ENCODE measurements at places on chromosomes 16 and 17.

- DNase-seq: no peak
These were observed 288.6 kb upstream of the ELAC2 start for GRCh38 chr17:13306310-13306962.

GRCh38 chr16:12096157-12096777 lies 119.7 kb downstream of the SNX29 start:
- DNase-seq: no peak

- no peak for DNase-seq
These were observed 83.7 kb downstream of the RTN4RL1 start for GRCh38 chr17:1941272-1942065.

DNA sequence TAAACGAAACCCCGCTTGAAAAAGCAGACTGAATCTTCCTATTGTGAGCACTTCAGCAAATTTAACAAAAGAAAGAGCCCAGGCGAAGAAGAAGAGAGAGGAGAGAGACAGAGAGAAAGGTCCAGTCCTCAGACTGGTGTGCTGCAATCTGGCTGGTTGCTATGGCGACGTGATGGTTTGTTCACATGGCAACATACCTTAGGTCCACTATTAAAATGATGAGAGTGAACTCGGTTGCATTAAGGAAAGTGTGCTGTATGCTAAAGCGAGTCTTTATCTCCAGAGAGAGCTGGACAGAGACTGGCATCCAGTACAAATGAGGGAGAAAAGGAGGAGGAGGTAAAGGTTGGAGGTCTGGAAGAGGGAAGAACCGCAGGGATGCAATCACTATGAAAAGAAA lies 271.8 kb upstream of the ZFHX3 start:
- no peak for DNase-seq

DNA sequence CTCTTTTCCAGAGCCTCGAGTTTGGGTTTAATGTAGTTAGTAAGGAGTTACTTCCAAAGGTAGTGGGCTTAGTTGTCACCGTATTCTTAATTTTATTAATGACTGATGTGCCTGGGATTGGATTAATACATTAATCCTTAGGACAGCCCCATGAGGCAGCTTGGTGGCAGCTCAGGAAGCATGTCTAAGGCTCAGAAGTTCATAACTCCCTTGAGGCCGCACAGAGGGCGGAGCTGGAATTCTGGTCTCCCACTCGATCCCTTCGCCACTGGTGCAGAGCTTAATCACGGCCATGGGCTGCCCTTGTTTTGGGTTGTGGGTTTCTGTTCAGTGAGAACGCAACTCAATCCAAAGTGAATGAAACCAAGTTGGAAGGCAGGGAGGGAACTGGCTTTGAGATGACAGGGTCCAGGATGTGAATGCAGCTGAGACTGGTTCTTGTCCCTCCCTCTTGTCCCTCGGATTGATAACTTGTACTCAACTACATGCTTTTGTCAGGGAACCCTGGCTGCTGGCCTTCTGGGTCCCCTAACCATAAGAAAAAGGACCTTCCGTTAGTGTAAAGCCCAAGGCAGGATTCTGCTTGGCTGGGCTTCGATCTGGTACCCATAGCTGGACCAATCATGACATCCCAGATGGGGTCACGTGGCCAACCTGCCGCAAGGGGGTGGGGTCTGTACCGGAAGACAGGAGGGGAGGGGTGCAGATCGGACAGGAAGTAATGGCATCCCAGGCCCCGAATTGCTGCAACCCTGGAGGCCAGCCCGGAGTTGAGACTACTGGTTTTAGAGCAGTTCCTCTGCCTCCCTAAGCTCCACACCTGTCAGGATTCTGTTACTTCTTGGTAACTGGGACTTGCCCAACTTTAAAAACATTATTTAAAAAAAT lies 45.4 kb downstream of the SNX20 start:
- DNase-seq: no peak

GRCh38 chr17:76000755-76001521 lies at the start of gene CDK3:
TSS of gene CDK3 (plus strand) at chr17:76000855. CDS start at chr17:76001426, 571 bp downstream.
- no peak for DNase-seq

- no peak for DNase-seq
These were observed 92.9 kb downstream of the GPR139 start for GRCh38 chr16:19980632-19981265.

DNA sequence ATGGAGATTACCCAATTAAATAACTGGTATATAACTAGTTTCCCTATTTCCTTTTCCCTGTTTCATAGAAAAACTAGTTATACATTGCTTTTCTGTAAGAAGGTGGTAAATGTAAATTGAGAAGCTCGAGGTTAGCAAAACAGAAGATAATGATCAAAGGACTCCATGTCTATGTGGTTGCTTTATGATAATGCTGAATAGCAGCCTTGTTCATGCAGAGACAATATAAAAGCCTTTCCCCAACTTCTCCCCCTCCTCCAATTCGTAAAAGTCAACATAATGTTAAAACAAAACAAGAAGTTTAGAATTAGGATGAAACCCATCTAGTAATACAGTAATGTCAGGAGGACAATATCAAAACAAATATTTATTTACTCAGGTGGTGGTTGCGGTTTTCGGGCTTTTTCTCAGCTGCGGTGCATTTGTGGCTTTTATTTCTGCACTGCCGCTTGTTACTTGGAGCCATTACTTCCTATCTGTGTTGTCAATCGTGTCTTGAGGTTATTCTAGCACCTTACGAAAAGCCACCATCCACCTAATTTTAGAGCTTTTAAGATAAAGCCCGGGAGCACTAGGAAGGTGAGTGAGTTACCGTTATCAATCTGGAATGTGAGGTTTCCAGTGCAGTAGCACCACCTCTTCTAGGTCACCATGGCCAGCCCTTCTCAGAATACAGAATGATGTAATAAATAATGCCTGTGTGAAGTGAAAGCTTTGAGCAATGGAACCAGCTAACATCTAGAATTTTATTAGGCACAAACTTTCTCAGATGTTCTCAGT lies 297.5 kb downstream of the CDH13 start:
- DNase-seq: no peak

- DNase-seq: no peak
These were observed 190.0 kb downstream of the RAB11FIP4 start for GRCh38 chr17:31581491-31581890.

DNA sequence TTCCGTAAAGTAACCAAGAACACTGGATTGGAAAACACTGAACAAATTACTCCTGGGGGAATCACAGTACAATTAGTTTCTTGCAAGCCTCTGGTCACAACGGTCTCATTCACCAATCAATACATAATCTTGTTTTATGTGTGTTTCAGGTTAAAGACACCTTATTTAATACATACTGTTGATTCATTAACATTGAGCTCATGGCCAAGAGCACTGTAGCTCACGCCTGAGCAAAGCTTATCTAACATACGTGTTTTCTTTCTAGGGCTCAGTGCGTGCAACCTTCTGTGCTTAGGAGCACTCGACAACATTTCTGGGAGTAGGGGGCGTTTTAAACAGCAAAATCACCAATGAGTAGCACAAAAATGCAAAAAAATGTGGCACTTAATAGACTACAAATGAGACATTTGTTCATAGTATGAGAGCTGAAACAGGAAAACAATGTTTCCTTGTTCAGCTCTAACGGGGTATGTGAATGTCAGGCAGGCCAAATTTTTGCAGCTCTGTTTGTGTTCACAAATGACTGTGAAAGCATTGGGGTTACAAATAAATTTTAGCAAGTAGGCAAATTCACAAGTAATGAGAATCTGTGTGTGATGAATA lies 206.2 kb downstream of the CNTNAP4 start:
- no peak for DNase-seq

DNA sequence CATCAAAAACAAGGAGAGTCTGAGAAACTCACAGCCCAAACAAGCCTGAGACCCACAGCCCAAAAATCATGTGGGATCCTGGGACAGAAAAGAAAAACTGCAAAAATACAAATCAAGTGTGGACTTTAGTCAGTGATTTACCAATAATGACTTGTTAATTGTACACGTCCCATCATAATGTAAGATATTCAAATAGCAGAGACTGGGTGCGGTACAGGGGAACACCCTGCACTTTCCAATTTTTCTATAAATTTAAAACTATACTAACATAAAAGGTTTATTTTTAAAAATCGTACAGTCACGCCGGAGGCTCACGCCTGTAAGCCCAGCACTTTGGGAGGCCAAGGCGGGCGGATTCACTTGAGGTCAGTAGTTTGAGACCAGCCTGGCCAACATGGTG lies 8.8 kb downstream of the CEP131 start:
- no peak for DNase-seq

DNA sequence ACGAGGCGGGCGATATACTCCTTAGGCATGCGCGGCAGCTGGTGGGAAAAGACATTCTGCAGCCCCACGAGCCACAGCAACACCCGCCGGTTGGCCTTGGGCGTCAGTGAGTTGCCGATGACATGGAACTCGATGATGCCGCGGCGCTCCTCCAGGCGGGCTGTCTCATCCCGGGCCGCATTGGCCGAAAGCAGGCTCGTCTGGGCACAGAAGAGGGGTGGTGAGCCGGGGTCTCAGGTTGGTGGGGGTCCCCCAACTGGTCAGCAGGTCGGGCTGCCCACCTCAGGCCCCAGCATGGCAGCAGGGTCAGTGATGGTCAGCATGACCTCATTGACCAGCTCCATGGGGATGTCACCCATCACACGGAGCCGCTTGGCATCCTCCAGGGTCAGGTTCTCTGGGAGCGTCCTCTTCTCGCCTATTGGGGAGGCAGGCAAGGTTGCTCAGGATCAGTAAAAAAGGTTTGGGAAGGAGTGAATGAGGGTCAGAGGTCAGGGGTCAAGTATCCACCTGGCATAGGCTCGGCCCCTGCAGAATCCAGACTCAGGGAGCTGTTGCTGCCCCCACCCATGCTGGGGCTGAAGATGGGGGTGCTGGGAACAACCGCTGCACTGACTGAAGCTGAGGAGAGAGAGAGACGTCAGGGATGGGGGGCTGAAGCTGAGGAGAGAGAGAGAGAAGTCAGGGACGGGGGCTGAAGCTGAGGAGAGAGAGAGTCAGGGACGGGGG lies 3.6 kb downstream of the KAT2A start:
- DNase-seq: no peak
